ENCODE measurements at places on chromosomes 5 and 9.

GRCh38 chr9:120344230-120344629 is 235.7 kb downstream of the CDK5RAP2 start:
- H3K36me3 ChIP-seq = no peaks in the 10 kb centered on the region
- H3K4me1 ChIP-seq = no peaks in the 10 kb centered on the region
- H3K4me3 ChIP-seq = no peak overlapping the region
- H3K27me3 ChIP-seq = no peaks in the 10 kb centered on the region
- peak; percentile 23 for DNase-seq

- H3K27ac ChIP-seq = no peak overlapping the region
- peaks cover 4% of the 10 kb centered on the region for H3K27me3 ChIP-seq
- no peak overlapping the region for H3K4me3 ChIP-seq
- H3K4me1 ChIP-seq = no peaks in the 10 kb centered on the region
Observed at GRCh38 chr5:95392593-95393182, 1.5 kb downstream of the FAM81B start.

GRCh38 chr5:72458407-72458806 is 48.8 kb downstream of the ZNF366 start:
- no peaks in the 10 kb centered on the region for H3K27me3 ChIP-seq
- no peak overlapping the region for H3K27ac ChIP-seq
- no peaks in the 10 kb centered on the region for H3K36me3 ChIP-seq
- DNase-seq = no peak
- peaks cover 1% of the 10 kb centered on the region for H3K4me1 ChIP-seq

DNA sequence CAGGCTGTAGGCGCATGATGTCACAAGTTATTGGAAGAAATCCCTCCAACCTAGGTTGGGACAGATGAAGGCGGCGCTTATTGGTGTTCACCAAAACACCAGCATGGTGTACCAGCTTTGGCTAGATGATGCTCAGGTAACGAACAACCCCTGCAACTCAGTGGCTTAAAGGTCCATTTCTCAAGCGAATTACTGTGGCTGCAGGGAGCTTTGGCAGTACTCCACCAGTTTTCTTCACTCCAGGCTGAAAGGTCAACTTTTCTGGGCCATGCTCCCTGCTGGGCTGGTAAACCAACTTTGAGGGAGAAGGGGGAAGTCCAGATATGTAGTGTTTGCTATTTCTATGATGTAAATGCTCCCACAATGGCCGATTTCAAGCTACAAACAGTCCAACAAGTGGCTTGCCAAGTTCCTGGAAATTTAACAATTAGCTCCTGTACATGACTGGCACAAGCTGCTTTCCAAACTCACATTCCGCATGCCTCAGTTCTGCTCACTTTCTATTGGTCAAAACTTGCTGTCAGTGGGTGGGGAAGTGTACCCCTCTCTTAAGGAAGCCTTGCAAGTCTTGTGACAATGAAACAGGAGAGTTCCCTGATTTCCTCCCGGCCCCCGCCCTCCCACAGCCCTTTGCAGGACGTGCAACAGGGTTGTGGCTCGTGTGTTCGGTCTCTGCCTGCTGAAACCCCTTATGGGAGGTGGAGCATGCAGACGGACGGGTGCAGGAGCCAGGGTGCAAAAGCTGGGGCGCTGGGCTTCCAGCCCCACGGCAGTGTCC is 588 bp upstream of the ZBED3 start:
- H3K36me3 ChIP-seq = no peaks in the 10 kb centered on the region

DNA sequence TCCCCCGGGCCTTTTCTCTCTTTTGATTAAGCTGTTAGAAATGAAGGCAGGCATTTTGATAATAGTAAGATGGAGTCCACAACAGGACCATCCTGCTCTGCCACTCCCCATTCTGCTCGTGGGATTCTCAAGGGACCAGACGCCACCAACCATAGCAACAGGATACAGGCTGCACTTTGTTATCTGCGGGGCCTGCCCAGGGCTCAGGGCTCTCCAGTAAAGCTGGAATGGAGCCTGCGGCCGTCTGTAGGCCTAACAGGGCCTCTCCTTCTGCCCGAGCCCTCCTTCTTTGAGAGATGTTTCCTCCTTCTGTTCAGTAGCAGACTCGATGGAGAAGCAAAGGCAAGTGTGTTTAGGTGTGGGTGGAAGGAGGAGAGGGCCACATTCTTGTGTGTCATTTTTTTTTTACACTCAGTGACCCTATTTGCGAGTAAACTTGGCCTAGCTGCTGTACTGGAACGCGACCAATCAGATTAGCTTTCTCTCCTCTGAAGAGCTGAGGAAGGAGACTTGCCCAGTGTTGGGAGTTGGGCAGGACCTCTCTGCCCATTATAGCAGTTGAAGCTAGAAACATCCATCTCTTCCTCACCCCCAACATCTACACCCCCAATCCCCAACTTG is 8.9 kb upstream of the EPB41L4B start:
- peak; percentile 28 for DNase-seq
- H3K4me3 ChIP-seq = no peak overlapping the region
- no peaks in the 10 kb centered on the region for H3K27me3 ChIP-seq
- no peaks in the 10 kb centered on the region for H3K36me3 ChIP-seq
- peaks cover 10% of the 10 kb centered on the region for H3K4me1 ChIP-seq
- peak overlapping the region; percentile 82 for H3K27ac ChIP-seq

DNA sequence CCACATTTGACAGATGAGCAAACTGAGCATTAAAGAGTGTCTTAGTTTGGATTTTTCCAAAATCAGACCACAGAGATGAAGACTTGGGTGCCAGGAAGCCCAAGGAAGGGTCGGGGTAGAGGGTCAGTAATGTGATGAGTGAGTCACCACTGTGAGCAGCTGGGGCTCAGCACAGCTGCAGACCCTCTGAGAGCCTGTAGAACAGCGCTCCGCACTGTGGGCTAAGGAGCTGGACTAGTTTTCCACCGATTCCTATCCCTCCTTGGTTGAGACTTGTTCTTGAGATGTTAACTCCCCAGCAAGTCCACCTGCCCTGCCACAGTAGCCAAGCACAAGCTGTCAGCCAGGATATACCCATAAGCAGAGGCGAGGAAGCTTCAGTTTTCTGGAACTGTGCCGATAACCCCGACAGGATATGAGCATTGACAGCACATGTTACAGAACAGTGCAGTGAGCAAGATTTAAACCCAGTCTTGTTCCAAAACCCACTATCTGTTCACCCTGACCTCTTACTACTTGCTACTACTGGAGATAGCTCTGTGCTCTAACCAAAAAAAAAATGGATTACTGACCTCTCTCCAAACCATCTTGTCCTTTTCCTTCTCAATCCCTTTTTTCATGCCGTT is 31.8 kb downstream of the EGFLAM start:
- H3K36me3 ChIP-seq = no peaks in the 10 kb centered on the region
- H3K27me3 ChIP-seq = no peaks in the 10 kb centered on the region
- H3K4me1 ChIP-seq = no peaks in the 10 kb centered on the region
- H3K27ac ChIP-seq = no peak overlapping the region
- no peak overlapping the region for H3K4me3 ChIP-seq

DNA sequence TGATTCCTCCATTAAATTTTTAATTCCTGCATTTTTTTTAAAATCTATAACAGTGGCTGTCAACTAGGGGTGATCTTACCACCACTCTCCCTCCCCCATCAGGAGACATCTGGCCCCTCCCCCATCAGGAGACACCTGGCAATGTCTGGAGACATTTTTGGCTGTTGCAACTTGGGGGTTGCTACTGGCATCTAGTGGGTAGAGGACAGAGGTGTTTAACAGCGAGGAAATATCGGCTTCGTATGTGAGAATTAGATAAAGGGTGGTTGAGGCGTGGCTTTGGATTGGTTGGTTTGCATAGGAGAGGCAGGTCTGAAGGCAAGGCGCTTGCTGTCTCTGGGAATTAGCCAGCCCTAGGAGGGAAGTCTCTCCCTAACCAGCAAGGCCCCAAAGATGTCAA is 10.5 kb downstream of the CDHR2 start:
- no peaks in the 10 kb centered on the region for H3K4me1 ChIP-seq
- H3K27ac ChIP-seq = no peak overlapping the region
- no peaks in the 10 kb centered on the region for H3K36me3 ChIP-seq
- H3K27me3 ChIP-seq = no peaks in the 10 kb centered on the region

DNA sequence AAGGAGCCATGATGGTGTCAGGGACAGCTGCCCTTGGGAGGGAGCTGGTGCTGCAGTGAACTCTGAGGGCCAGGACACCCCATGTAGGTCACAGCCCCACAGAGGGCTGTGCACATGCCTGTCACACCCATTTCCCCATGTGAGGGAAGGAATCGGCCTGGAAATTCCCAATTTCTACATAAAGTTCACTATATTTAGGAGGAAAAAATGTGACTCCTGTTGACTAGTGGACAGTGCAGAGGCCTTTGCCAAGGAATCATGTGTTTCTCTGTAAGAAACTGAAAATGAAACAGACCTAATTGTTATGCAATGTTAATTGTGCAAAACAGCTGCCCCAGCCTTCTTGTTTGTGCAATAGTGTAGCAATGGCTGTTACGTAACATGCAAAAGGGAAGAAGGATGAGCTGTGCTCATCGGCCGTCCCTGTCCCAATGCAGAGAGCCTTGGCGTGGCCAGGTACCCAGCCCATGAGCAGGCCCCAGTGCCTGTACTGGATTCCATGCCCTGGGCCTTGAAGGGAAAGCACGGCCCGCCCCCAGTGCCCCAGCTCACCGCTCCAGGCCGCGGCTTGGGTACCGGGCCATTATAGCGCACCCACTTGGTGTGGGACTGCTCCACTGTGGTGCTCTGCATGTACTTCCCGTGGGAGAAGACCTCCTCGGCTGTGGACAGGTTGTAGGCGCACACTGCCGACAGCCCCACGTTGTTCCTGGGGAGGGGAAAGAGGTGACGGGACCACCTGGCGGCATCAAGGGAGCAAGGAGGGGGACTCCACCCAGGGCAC is 70.0 kb downstream of the SECISBP2 start:
- H3K36me3 ChIP-seq = no peaks in the 10 kb centered on the region
- H3K27ac ChIP-seq = no peak overlapping the region
- no peaks in the 10 kb centered on the region for H3K4me1 ChIP-seq
- H3K27me3 ChIP-seq = no peaks in the 10 kb centered on the region
- no peak overlapping the region for H3K4me3 ChIP-seq

DNA sequence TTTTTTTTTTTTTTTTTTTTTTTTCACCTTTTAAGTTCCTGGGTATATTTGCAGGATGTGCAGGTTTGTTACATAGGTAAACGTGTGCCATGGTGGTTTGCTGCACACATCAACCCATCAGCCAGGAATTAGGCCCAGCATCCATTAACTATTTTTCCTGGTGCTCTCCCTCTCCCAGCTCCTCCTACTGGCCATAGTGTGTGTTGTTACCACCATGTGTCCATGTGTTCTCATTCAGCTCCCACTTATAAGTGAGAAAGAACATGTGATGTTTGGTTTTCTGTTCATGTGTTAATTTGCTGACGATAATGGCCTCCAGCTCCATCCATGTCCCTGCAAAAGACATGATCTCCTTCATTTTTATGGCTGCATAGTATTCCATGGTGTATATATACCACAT is 350.5 kb downstream of the MAN2A1 start:
- H3K36me3 ChIP-seq = no peaks in the 10 kb centered on the region
- H3K27me3 ChIP-seq = no peaks in the 10 kb centered on the region
- DNase-seq = no peak
- no peak overlapping the region for H3K4me3 ChIP-seq

DNA sequence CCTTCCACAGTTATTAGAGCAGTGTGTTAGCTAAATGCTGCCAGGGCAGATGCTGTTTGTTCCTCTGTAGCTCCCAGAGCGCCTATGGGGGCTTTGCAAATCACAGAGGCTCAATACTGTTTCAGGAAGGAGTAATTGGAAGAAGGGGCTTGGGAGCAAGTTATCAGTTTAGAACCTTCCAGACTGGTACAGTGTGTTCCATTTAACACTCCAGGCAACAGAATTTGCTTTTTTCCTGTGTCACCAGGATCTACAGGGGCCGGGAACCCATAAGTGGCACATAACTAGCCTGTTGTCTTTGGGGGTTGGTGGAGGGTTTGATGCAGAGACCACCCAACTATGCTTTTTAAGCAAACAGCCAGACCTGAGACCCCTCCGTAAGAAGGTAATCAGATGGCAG is 307.3 kb upstream of the KCNN2 start:
- peaks cover 38% of the 10 kb centered on the region for H3K27me3 ChIP-seq
- no peak for DNase-seq
- no peak overlapping the region for H3K27ac ChIP-seq
- no peaks in the 10 kb centered on the region for H3K36me3 ChIP-seq
- no peak overlapping the region for H3K4me3 ChIP-seq

- H3K27ac ChIP-seq = no peak within 1 kb of the TSS
- no peaks in the 10 kb centered on the region for H3K4me1 ChIP-seq
- DNase-seq = peak; percentile 42
- no peak within 1 kb of the TSS for H3K4me3 ChIP-seq
- H3K27me3 ChIP-seq = no peaks in the 10 kb centered on the region
- no peaks in the 10 kb centered on the region for H3K36me3 ChIP-seq
Observed at GRCh38 chr5:55850839-55851674, at the start of gene IL31RA. IL31RA (plus strand) TSS chr5:55851357; CDS start chr5:55851571, 214 bp downstream.

- no peaks in the 10 kb centered on the region for H3K4me1 ChIP-seq
- H3K27me3 ChIP-seq = no peaks in the 10 kb centered on the region
- DNase-seq = no peak
- H3K27ac ChIP-seq = no peak overlapping the region
- H3K4me3 ChIP-seq = no peak overlapping the region
- no peaks in the 10 kb centered on the region for H3K36me3 ChIP-seq
Observed at GRCh38 chr5:81717226-81717625, 33.7 kb downstream of the SSBP2 start.

- H3K36me3 ChIP-seq = no peaks in the 10 kb centered on the region
- no peaks in the 10 kb centered on the region for H3K4me1 ChIP-seq
- DNase-seq = no peak
- no peak overlapping the region for H3K4me3 ChIP-seq
Observed at GRCh38 chr9:3576328-3576727, 50.5 kb upstream of the RFX3 start.

- DNase-seq = no peak
- H3K27me3 ChIP-seq = peaks cover 63% of the 10 kb centered on the region
- no peak overlapping the region for H3K27ac ChIP-seq
Observed at GRCh38 chr9:132423503-132423902, 13.5 kb downstream of the CFAP77 start.

- no peaks in the 10 kb centered on the region for H3K4me1 ChIP-seq
- H3K4me3 ChIP-seq = no peak overlapping the region
- H3K36me3 ChIP-seq = no peaks in the 10 kb centered on the region
- H3K27ac ChIP-seq = no peak overlapping the region
Observed at GRCh38 chr5:123690821-123691220, 178.8 kb downstream of the CSNK1G3 start.

- peaks cover 18% of the 10 kb centered on the region for H3K4me1 ChIP-seq
- H3K27me3 ChIP-seq = no peaks in the 10 kb centered on the region
- peak; percentile 92 for DNase-seq
- H3K4me3 ChIP-seq = peak overlapping the region; percentile 7
- H3K27ac ChIP-seq = peak overlapping the region; percentile 99
Observed at GRCh38 chr9:70420441-70421271, 6.2 kb upstream of the KLF9 start.

DNA sequence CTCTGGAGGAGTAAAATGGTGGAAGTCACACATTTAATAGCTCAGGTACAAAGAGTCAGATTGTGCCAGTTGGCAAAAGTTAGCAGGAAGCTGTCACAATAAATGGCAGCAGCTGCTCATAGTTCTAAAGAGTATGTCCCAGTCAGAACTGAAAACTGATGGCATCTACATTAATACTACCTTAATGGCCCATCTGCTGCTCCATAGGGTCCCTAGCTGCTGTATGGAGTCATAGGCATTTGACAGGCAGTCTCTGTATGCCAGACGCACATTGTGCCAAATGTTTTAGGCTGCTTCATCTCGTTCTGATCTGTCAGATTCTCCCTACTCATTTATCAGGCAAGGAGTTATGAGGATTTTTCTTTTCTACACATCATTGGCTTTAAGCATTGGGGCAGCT is 515.8 kb upstream of the ARRDC3 start:
- H3K4me3 ChIP-seq = no peak overlapping the region
- no peaks in the 10 kb centered on the region for H3K36me3 ChIP-seq
- no peaks in the 10 kb centered on the region for H3K27me3 ChIP-seq
- H3K4me1 ChIP-seq = no peaks in the 10 kb centered on the region
